Gastrocnemius medialis (tissue), 4 donors: ENCODE measurements at places on chromosomes 7 and 10. TPM values are rescaled to one million over a fixed set of nuclear protein-coding genes. Genes with fewer than 3 reads are reported as not detected.

CTNNA3 gene
- total RNA-seq: 14.3 TPM

AGFG2 gene
- total RNA-seq: 10.8 TPM

VIPR2 gene
- 0.44 TPM for total RNA-seq

HMX2 gene
- not detected for total RNA-seq

FAM25A gene
- not detected for total RNA-seq

HKDC1 gene
- not detected for total RNA-seq
